ENCODE measurements at places on chromosomes 1 and 21.

DNA sequence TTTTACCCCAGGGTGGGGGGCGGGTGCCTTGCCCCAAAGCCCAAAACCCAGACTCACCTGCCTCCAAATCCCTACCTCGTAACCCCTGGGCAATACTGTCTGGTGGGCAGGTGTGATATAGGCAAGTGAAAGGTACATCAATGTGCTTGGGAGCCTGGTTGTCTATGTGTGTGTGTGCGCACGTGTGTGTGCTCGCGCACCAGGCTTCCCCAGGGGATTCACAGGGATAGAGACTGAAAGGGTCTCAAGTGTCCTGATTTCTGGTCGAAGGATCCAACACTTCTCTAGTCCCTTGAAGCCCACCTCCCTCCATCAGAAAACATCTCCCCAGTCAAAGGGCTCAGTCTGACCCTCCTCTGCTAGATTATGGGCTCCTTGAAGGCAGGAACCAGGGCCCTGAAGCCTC, 28.9 kb upstream of the EPB41 start:
- DNase-seq: no peak

DNA sequence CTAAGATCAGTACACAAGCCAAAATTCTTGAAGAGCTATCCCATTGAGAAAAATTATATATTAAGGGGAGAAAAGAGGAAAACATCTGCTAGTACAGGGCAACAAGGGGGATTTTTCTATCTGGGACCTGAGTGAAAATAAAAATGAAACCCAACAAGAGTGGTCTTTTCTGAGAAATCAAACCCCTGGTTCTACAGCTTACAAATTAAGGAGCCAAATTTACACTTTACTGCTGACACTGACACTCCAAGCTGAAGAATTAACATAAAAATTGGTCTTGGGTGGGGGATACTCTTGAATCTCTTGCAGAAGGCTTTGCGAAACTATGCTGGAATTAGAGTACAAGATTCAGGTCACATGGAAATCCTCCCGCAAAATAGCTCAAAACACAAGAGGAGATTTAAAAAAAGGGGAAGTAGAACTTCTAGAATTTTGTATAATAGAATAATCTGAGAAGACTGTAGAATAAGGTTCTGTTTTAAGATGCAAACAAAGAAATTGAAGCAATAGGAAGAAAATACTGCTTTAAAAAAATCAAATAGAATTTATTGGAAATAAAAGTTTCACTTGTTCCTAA, 32.1 kb upstream of the HSPA13 start:
- no peak for DNase-seq

- no peak for DNase-seq
Measured at GRCh38 chr1:208437401-208437800, 193.2 kb upstream of the PLXNA2 start.

DNA sequence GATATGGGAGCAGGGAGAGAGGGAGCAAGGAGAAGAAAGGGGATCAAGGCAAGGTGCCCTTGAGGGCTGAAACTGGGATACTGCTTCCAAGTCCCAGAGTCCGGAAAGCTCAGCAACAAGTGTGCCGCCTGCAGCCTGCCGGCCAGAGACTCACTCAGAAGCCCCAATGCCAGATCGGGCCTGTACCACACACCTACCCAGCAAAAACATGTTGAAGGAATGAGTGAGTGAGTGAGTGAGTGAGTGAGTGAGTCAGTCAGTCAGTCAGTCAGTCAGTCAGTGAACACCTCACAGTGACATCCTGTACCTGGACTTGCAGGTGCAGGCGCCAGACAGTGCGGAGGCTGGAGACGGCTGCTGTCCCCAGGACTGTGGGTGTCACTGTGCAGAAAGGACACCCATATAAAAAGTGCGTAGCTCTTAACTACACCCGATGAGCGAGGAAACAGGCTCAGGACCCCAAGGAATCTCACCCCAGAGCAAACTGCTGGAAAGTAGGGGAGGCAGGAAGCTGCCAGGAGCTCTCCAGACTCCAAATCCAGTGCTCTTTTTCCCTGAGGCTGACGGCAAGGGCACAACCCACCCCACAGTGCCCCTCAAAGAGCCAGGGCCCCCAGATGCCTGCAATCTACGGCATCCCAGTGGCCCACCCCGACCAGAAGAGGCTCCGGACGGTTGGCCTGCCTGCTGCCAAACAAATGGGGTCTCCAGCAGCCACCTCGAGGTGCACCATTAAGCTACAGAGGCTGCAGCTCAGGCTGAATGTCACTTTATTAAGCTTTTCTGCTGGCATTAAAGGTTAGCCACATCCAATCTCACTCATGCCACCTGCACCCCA, 261.7 kb downstream of the NPHP4 start:
- no peak for DNase-seq

DNA sequence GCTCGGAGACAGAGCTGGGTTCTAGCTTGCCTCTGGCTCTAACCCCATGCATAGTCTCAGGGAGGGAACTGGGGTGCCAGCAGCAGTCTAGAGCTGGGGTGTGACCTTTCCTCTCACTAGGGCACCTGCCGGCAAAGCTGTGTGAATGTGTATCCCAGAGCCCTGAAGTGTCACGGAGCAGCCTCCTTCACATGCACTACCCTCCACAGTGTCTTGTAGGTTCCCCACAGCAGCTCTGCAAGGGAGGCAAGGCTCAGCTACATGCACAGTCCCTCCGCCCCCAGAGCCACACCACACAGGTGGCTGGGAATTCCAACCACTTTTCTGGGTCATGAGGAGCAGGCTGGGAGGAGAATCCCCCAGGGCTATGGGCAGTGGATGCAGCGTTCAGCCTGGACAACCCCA, 7.7 kb upstream of the HPCA start:
- no peak for DNase-seq
